ENCODE measurements at places on chromosomes 3 and 15.

DNA sequence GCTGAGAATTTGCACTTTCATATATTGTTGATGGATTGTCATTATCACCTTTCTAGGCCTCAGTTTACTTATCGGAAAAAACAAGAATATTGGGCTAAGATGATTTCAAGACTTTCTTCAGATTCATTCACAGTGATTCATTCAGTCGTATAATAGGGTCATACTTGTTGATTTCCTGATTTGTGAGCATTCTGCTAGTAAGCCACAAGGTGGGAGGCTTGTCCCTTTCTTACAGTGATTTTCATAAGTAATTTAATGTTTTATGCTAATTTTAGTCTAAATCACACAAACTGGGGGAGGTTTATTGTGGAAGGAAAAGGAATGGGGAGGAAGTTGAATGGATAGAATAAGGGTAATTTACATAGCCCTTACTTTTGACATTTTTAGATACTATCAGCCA, 126.8 kb upstream of the GOLGA6L4 start:
- peaks cover 5% of the 10 kb centered on the region for H3K4me1 ChIP-seq
- DNase-seq: peak; percentile 53
- no peak overlapping the region for H3K4me3 ChIP-seq
- no peak overlapping the region for H3K27ac ChIP-seq
- no peaks in the 10 kb centered on the region for H3K36me3 ChIP-seq
- H3K27me3 ChIP-seq: no peaks in the 10 kb centered on the region

GRCh38 chr3:134636406-134636805, 14.4 kb downstream of the KY start:
- no peaks in the 10 kb centered on the region for H3K36me3 ChIP-seq
- no peaks in the 10 kb centered on the region for H3K27me3 ChIP-seq
- no peak overlapping the region for H3K4me3 ChIP-seq

DNA sequence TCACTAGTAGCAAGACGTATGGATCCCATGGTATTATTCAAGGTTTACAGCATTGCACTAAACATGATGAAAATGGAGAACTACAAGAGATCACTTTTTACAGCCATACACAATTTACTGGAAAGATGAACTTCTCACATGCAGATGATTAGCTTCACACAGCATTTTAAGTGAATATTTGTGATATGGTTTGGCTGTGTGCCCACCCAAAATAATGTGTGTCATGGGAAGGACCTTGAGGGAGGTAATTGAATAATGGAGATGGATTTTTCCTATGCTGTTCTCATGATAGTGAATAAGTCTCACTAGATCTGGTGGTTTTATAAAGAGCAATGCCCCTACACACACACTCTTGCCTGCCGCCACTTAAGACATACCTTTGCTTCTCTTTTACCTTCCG, 662.0 kb upstream of the CCDC54 start:
- H3K4me1 ChIP-seq: no peaks in the 10 kb centered on the region
- H3K36me3 ChIP-seq: no peaks in the 10 kb centered on the region
- H3K27ac ChIP-seq: no peak overlapping the region
- DNase-seq: no peak

DNA sequence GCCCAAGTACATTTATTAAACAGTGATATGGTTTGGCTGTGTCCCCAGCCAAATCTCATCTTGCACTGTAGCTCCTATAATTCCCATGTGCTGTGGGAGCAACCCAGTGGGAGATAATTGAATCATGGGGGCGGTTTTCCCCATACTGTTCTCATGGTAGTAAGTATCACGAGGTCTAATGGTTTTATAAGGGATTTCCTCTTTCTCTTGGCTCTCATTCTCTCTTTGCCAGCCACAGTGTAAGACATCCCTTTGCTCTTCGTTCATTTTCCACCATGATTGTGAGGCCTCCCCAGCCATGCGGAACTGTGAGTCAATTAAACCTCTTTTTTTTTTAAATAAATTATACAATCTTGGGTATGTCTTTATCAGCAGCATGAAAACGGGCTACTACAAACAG, 228.0 kb upstream of the TP63 start:
- no peak overlapping the region for H3K4me3 ChIP-seq
- H3K4me1 ChIP-seq: peaks cover 10% of the 10 kb centered on the region
- no peak overlapping the region for H3K27ac ChIP-seq
- no peaks in the 10 kb centered on the region for H3K27me3 ChIP-seq

- DNase-seq: no peak
- no peak overlapping the region for H3K27ac ChIP-seq
- no peaks in the 10 kb centered on the region for H3K36me3 ChIP-seq
- H3K4me1 ChIP-seq: peaks cover 32% of the 10 kb centered on the region
- no peak overlapping the region for H3K4me3 ChIP-seq
Measured at GRCh38 chr3:102133376-102133775, 284.1 kb downstream of the NFKBIZ start.

GRCh38 chr15:47742742-47743141, 25.4 kb downstream of the SEMA6D start:
- no peak overlapping the region for H3K27ac ChIP-seq
- no peak overlapping the region for H3K4me3 ChIP-seq
- DNase-seq: no peak
- H3K4me1 ChIP-seq: no peaks in the 10 kb centered on the region

DNA sequence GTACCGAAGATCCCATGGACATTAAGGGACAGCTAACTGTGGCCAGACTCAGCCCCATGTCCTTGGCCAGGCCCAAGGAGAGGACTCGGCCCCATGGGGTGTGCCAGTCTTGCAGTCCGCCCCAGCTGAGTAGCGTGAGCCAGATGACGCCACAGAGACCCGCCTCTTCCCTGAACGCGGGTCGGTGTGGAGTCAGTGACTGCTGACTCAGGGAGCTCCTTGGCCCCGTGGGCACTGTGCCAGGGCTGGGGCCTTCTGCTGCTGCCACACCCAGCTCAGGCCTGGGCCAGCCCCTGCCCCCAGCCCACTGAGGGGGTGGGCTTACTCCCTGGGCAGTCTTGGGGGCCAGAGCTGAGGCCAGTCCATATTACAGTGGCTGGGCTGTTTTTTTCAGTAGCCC, 52.8 kb downstream of the PLXNA1 start:
- DNase-seq: peak; percentile 76
- H3K27ac ChIP-seq: peak overlapping the region; percentile 66

DNA sequence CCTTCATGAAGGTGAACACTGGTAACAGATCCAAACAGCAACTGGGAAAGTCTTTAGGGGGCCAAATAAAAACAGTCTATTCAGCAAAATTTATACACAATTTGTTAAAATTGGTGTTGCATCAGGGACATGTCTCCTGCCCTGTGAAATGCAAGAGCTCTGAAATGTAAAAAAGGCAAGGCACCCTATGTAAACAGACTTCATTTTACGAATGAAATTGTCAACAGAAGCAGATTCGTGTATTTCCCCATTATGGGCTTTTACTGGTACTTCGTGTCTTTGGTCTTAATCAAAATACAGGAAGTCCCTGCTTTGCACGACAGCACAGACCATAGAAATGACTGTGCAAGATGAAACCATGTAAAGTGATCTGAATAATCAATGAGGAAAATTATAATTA, 127.3 kb upstream of the THBS1 start:
- H3K36me3 ChIP-seq: no peaks in the 10 kb centered on the region
- peaks cover 21% of the 10 kb centered on the region for H3K4me1 ChIP-seq
- DNase-seq: no peak

- H3K36me3 ChIP-seq: no peaks in the 10 kb centered on the region
- peaks cover 10% of the 10 kb centered on the region for H3K4me1 ChIP-seq
- H3K27ac ChIP-seq: no peak overlapping the region
- H3K27me3 ChIP-seq: no peaks in the 10 kb centered on the region
Measured at GRCh38 chr3:52311576-52312119, 4.5 kb upstream of the DNAH1 start.

DNA sequence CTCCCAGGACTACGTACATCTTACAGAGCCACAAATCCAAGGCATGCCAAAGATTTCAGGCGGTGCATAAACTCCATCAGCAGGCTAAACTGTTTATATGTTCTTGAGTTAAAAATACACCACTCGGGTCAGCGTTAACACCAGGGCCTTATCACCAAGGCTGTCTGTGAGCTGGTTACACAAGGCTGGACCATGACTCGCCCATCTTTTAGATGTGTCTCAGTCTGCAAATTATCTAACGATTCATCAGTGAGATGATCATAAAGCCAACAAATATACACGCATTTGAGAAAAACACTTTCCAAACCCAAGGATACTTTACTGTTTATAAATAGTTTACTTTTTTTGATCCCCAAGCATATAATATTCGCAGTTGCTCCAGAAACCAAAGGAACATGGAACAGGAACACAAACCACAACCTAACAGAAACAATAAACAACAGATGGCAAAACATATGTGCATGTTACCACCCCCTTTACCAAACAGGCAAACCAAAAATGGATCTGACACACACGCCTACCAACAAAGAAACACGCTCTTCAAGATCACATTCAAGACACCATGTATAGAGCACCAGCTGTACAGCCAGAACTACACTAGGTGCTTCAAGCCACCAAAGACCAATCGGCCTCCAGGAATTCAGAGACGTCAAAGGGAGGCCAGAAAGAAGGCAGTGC, 15.4 kb downstream of the LRIG1 start:
- H3K4me1 ChIP-seq: no peaks in the 10 kb centered on the region
- H3K27me3 ChIP-seq: no peaks in the 10 kb centered on the region
- no peak overlapping the region for H3K27ac ChIP-seq
- no peak overlapping the region for H3K4me3 ChIP-seq

GRCh38 chr15:51260202-51260601, 78.2 kb downstream of the CYP19A1 start:
- peaks cover 8% of the 10 kb centered on the region for H3K27me3 ChIP-seq
- no peak for DNase-seq
- no peaks in the 10 kb centered on the region for H3K4me1 ChIP-seq
- H3K27ac ChIP-seq: no peak overlapping the region
- H3K4me3 ChIP-seq: no peak overlapping the region

DNA sequence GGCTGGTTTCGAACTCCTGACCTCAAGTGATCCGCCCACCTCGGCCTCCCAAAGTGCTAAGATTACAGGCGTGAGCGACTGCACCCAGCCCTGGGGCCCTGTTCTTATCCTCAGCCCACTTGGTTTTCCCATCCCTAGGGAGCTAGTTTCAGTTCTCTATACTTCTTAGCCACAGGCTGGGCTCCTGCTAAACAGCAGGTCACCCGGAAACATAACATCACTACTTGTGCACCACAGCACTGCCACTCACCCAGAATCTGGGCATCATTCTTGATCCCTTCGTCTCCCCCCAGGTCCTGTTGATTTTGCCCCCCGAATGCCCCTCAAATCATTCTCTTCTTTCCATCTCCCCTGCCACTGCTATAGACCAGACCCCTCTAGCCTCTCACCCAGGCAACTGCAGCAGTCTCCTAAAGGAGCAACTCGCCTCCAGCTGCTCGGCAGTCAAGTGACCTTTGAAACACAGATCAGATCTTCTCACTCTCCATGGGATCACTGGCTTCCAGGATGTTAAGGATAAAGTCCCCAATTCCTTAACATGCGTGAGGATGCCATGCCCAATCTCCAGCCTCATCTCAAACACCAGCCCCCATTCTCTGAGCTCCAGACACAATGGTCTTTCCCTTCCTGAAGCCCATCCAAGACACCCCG, 5.6 kb upstream of the AP3S2 start:
- no peaks in the 10 kb centered on the region for H3K36me3 ChIP-seq
- H3K27ac ChIP-seq: no peak overlapping the region
